ENCODE measurements at places on chromosomes 5 and 9.

GRCh38 chr9:107597743-107598217 lies 108.2 kb upstream of the KLF4 start:
- no peak for DNase-seq

GRCh38 chr9:76810377-76810957 lies 46.2 kb downstream of the PCA3 start:
- peak; percentile 62 for DNase-seq

DNA sequence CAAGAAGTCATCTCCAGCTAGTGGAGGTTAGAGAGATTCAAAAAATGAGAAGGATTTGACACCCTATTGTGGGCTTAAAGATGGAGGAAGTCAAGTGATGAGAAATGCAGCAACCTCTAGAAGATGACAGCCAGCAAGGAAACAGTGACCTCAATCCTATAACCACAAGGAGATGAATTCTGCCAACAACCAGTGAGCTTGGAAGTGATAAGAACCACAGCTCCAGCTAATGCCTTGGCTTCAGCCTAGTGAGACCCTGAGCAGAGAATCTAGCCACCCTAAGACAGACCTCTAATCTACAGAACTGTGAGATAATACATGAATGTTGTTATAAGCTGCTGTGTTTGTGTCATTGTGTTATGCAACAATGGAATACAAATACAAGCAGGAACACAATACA lies 262.4 kb downstream of the GRIA1 start:
- no peak for DNase-seq

- peak; percentile 47 for DNase-seq
Observed at GRCh38 chr5:164341056-164341619, 835.7 kb downstream of the MAT2B start.

DNA sequence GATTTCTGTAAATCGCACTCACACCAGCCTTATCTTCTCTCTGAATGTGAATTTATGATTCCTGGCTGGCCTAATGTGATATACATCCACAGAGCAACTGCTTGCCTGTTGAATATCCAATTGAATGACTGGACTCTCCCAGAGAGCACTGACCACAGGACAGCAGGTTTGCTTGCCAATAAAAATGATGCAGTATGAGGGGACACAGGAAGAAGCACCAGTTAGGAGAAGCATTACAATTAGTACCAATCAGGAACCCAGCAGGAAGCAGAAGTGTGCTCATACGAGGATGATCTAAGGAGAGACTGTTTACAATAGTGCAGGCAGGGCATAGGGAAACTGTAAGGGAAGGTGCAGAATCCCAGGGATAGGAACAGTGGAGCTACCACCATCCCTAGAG lies 127.2 kb upstream of the ZNF366 start:
- DNase-seq = no peak

- DNase-seq = no peak
Observed at GRCh38 chr5:50715001-50715400, 48.6 kb downstream of the PARP8 start.

GRCh38 chr5:113343343-113343742 lies 91.4 kb downstream of the TSSK1B start:
- no peak for DNase-seq

DNA sequence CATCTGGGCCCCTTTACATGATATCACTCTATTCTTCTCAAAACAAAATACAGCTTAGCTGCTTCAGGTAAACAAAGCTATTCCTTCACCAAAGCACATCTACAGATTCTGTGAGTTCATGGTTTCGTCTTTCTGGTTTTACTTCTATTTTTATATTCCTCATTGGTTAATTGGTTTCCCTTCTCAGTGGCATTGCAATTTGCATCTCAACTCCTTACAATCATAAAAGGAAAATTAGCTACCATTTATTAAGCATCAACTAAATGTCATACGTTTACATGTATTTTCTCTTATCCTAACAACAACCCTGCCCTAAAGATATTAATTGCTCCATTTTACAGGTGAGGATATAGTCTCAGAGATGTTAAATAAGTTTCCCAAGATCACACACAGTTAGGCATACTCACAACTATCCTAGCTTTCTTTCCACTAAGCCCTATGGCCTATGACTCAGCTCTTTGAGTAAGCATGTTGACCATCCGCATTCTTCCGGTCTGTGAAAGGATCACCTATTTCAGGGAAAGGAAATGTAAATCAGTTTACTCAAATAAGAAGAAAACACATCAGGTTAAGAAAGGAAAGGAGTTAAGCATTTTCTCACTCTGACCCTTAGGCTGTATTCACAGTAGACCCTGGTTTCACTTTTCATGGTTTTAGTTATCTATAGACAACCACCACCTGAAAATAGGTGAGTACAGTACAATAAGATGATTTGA lies 146.1 kb downstream of the CAAP1 start:
- no peak for DNase-seq

GRCh38 chr9:89374176-89374575 lies 55.9 kb downstream of the SECISBP2 start:
- no peak for DNase-seq

- no peak for DNase-seq
Observed at GRCh38 chr9:86589273-86589672, 235.1 kb upstream of the TUT7 start.

GRCh38 chr9:2026220-2026997 lies 11.3 kb downstream of the SMARCA2 start:
- DNase-seq = no peak
